HepG2 (cell line): ENCODE measurements at places on chromosomes 3 and 15. TPM values are rescaled to one million over a fixed set of nuclear protein-coding genes. Genes with fewer than 3 reads are reported as not detected.

CCRL2 gene
- total RNA-seq = not detected in 2 replicates

ZNF860 gene
- 0.55 and 0.66 TPM in 2 replicates for total RNA-seq

ZNF620 gene
- 12.2 and 16.3 TPM in 2 replicates for total RNA-seq

CCR3 gene
- not detected in 2 replicates for total RNA-seq

EPHA6 gene
- not detected in 2 replicates for total RNA-seq

CAPN3 gene
- total RNA-seq = 0.90 and 1.3 TPM in 2 replicates

XPC gene
- total RNA-seq = 19.2 and 24.1 TPM in 2 replicates

AP4E1 gene
- 7.8 and 11.8 TPM in 2 replicates for total RNA-seq

GUCA1C gene
- not detected in 2 replicates for total RNA-seq

LRTM1 gene
- total RNA-seq = not detected in 2 replicates

NMNAT3 gene
- 6.1 TPM in 2 replicates for total RNA-seq

DZIP3 gene
- total RNA-seq = 17.1 and 17.3 TPM in 2 replicates

ROBO2 gene
- total RNA-seq = not detected in 2 replicates
